ENCODE measurements at places on chromosomes 3 and 15.

- peak; percentile 69 for DNase-seq
These were observed 5.8 kb upstream of the PSTPIP1 start for GRCh38 chr15:76988867-76989780.

GRCh38 chr15:65595960-65596359, 15.0 kb downstream of the INTS14 start:
- no peak for DNase-seq

DNA sequence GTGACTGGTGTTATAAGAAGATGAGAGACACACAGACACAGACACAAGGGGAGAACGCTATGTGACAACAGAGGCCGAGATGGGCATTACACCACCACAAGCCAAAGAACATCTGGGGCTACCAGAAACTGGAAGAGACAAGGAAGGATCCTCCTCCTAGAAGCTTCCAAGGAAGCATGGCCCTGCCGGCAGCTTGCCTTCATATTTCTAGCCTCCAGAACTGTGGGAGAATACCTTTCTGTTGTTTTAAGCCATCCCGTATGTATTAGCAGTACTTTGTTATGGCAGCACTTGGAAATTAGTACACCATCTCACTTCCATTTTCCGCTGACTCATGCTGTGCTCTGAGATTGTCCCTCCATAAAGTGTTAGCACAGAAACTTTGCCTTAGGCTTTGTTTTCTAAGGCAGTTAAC, 38.7 kb upstream of the CA12 start:
- no peak for DNase-seq

GRCh38 chr15:52790169-52790708, at the start of gene ONECUT1:
Gene ONECUT1, minus strand, starts transcription at chr15:52790336. Its CDS starts 452 bp downstream, at chr15:52789884.
- no peak for DNase-seq

- no peak for DNase-seq
These were observed 123.3 kb upstream of the IGF1R start for GRCh38 chr15:98524838-98525660.

- no peak for DNase-seq
These were observed 8.9 kb upstream of the SPPL2A start for GRCh38 chr15:50774450-50774849.

DNA sequence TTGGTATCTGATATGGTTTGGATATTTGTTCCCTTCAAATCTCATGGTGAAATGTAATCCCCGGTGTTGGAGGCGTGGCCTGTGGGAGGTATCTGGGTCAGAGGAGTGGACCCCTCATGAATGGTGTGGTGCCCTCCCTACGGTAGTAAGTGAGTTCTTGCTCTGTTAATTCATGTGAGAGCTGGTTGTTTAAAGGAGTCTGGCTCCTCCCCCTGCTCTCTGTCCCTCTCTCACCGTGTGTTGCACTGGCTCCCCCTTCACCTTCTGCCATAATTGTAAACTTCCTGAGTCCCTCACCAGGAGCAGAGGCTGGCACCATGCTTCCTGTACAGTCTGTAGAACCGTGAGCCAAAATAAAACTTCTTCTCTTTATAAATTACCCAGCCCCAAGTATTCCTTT, 246.9 kb upstream of the AGTR1 start:
- DNase-seq, result no peak

- no peak for DNase-seq
These were observed 178.2 kb upstream of the EOMES start for GRCh38 chr3:27900316-27900715.

DNA sequence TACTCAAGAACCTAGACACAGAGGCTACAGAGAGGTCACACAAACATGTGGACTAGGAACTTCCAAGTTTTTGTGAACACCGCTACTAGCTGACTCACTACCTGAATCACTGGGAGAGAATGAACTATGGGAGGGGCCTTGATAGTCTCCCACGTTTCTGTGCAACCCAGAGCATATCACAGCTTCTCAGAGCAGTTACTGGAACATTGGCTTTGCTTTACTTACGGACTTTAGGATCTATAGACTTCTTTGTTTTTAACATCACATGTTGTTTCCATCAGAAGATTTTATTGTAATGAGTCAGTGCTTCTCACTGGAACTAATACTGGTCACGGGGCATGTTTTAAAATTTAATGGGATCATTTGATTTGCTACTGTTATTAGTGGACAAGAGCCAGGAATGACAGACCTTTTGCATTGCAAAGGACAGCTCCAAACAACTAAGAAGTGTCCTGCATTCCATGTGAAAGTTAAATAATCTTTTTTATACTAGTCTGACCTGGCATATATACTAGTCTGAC, 35.6 kb downstream of the RTP4 start:
- no peak for DNase-seq

- no peak for DNase-seq
These were observed 39.8 kb downstream of the CD200R1L start for GRCh38 chr3:112806903-112807302.

- peak; percentile 78 for DNase-seq
These were observed 86.3 kb downstream of the FAM81A start for GRCh38 chr15:59524331-59524731.

DNA sequence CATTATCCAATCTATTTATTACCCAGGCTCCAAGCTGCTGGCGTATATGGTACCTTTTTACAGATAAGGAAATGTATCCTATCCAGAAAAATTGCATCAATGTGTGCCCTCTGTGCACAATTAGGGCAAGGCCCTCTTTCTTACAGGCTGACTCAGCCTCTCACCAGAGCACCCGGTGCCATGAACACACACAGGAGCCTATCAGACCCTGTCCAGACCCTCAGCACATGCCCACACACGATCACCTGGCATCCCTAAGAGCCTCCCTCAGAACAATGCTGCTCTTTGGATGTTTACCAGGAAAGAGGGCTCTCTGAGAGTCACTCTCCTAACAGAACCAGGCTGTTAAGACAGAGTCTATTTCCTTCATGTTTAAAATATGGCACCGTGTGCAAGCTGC, 460.0 kb upstream of the TBL1XR1 start:
- DNase-seq, result no peak

- DNase-seq, result no peak
These were observed 831.0 kb downstream of the TUSC7 start for GRCh38 chr3:117540597-117540996.

DNA sequence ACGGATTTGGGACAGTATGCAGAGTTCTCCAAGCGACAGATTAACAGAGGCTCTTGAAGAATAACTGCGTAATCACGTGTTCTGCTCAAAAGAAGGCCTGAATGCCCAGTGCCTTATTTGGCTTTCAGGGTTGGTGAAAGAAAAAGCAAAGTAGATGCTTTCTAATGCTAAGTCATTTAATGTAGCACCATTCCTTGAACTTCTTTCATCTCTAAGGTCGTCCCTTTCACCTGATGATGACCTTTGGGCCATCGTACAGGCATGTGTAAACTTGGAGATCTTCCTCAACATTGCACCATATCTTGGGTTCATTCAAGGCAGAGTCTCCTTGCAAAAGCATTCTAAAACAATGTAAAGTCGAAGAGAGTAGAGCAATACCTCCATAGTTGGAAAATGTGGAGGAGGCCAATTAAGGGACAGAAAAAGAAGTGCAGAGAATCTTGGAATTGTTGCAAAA, 48.9 kb downstream of the TMEM44 start:
- DNase-seq, result no peak

DNA sequence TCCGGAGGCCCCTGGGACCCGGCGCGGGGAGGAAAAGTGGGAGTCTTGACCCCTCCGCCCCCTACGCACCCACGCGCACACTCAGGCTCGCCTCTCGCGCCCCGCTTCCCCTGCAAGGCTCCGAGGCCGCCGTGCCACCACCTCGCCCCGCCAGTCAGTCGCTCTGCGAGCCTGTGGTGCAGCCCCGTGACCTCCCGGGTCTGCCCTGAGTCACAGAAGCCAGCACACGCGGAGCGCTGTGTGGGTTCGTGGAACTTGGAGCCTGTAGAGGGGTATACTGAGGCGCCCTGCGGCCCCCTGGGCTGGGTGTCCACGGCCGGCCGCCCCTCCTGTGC, 380 bp upstream of the ALS2CL start:
- no peak for DNase-seq

DNA sequence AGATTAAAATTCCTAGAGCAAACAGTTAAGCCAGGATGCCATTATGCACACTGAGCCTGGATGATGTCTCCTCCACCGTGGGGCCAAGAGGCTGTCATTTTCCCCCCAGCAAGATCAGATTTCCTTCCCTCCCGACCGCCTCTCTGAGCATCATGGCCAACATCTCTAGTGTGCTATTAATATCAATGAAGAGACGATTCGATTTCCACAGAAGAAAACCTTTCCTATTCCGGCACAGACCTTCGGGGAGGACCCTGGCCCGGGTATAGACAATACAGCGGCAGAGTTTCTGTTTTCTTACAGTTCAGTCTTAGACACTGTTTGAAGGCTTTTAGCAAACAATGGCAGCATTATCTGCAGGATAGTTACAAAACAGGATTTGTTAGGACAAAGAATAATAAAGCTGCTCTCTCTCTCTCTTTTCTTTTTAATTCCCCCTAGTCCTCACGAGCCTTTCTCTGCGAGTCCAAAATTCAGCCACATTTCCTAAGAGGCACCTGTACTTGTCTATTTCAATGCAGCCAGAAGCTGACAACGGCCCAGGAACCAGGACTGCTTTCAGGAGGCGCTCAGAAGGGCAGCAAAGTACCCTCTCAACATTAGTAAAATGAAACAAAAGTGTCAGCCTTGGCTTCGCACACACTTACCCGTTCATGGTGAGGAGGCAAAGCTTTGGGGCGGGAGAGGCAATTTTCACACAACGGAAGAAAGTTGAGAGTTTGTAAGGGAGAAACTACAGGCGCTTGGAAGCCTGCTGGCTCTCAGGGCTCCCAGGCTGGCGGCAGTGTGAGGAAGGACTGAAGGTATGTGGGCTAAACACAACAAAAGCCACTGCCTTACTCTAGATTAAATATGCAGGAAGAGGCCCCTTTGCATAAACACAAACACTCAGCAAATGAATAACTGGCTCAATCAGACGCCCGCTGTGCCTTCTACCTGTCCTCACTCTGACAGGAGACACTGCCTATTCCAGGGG, 278.0 kb downstream of the FOXP1 start:
- no peak for DNase-seq

- no peak for DNase-seq
These were observed 241.9 kb downstream of the ALCAM start for GRCh38 chr3:105608623-105609022.

DNA sequence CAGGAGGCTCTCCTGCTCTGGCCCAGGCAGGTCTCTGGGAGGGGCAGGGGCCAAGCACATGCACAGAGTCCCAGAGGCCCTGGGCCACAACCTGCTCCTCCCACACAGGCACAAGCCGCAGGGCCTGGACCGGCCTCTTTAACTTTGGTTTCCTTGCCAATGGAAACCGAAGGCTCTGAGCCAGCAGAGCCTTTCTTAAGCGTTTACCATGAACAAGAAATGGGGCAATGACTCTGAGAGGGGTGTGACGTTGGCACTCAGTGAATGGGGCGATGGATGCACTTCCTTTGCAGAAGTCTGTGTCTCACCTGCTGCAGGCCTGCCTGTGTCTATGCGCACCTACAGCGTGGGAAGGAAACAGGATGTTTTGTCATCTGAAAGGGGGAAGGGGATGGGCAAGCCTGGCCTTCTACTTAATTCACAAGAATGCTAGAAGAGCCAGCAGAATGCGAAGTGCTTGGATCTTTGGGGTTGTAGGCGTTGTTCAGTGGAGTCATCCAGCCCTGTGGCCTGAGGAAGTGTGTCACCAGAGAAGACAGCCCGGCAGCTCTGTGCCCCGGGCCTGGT, 41.8 kb downstream of the IFT122 start:
- no peak for DNase-seq

- peak; percentile 63 for DNase-seq
These were observed 170.1 kb downstream of the APBA2 start for GRCh38 chr15:29055876-29056275.

GRCh38 chr15:39127925-39128617, 452.8 kb upstream of the THBS1 start:
- no peak for DNase-seq

DNA sequence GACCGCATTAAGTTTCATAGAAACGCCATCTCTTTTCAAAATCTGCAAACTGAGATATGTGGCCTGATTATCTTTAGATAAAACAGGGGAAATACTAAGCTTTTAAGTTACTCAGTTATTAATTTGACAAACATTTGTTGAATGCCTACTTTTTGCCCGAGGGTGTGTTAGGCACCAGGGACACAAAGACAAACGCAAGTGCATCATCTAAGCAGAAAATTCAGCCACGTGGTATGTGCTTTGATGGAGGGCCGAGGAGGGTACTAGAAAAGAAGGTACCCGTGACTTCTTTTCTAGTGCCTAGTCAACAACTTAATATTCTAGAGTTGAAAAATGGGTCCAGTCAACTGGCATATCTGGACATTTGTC, 594.3 kb downstream of the MAGI1 start:
- no peak for DNase-seq

- no peak for DNase-seq
These were observed 275.4 kb downstream of the ABHD5 start for GRCh38 chr3:43966126-43966525.

- no peak for DNase-seq
These were observed 44.7 kb downstream of the ATP11B start for GRCh38 chr3:182837855-182838454.

- no peak for DNase-seq
These were observed 37.5 kb upstream of the IQSEC1 start for GRCh38 chr3:13110678-13111116.

DNA sequence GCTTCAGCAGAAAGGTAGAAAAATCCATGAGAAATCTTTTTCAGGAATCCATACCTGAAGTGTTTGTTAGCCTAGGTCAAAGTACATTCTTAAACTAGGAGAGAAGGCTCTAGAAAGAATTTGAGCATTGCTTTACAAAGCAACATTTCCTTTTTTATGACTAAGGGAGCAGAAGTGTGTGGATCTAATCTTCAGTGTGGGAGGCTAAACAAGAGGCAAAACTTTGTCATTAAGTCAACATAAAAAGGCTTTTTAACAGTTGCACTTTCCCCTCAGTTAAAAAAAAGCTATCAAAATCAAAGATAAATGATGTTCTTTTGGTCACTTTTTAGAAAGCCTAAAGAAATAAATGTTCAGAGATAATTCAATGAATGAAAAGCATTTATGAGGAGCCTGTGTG, 154.8 kb downstream of the TMEM108 start:
- no peak for DNase-seq

- DNase-seq, result no peak
These were observed 38.7 kb downstream of the RAB27A start for GRCh38 chr15:55250941-55251340.

- no peak for DNase-seq
These were observed 95.7 kb downstream of the TNIK start for GRCh38 chr3:171364500-171364899.

GRCh38 chr15:44289259-44289790, 806 bp downstream of the GOLM2 start:
- no peak for DNase-seq

GRCh38 chr3:61572879-61573278, 11.5 kb downstream of the PTPRG start:
- no peak for DNase-seq
